ENCODE measurements at places on chromosomes 13 and 19.

DNA sequence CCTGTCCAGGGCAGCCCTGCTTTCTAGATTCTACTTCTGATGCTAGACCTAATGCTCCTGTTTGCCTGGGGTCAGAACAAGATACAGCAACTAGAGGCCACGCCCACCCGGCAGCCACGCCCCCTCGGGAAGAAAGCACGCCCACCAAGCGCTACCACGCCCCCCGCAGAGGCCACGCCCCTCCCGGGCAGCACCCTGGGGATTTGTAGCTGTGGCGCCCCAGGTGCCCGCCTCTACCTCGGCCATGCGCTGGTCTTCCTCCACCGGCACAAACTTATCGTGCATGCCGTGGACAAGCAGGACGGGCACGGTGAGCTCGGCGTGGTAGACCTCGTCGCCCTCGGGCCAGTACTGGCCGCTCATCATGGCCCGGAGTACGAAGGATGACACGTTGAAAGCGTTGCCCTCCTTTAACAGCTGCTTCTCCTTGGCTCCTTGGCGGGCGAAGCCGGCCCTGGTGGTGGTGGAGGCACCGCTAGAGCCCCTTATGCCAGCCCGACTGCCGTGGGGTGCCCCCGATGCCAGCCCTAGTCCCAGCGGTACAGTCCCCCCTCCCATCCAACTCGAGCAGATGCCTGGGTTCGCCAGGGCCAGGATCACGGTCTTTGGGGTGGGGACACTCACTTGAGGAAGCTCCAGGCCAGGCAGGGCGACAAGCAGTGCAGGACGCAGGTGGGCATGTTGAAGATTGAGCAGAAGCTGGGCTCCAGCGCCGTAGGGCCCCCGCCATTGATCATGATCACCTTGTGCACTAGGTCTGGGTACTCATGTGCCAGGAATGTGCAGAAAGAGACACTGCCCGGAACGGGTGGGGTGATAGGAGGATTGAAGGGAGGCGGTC lies 9.0 kb downstream of the ABHD8 start:
- no peak for DNase-seq

GRCh38 chr13:105627270-105627669 lies 908.2 kb downstream of the EFNB2 start:
- DNase-seq = no peak

DNA sequence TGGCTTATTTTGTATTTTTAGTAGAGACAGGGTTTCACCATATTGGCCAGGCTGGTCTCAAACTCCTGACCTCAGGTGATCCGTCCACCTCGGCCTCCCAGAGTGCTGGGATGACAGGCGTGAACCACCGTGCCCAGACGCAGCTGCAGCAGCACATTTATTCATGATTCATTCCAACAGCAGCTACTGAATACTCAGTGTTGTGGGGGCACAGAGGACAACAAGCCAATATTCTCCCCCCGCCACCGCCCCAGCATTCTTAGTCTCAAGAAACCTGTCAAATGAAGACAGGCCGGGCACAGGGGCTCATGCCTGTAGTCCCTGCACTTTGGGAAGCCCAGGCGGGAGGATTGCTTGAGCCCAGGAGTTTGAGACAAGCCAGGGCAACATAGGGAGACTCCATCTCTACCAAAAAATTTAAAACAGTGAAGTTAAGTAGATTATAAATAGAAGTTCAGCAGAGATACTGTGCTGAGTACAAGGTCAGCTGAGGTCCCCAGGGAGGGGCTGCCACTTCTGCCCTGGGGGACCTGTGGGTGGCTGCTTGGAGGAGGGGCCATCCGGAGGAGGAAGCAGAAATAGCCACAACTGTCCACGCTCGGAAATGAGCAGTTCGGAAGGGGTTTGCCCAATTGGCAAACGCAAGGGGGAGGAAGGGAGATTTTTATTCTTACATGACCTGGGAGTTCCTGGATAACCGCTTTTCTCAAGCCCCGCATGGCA lies 4.3 kb downstream of the DOT1L start:
- DNase-seq = no peak

DNA sequence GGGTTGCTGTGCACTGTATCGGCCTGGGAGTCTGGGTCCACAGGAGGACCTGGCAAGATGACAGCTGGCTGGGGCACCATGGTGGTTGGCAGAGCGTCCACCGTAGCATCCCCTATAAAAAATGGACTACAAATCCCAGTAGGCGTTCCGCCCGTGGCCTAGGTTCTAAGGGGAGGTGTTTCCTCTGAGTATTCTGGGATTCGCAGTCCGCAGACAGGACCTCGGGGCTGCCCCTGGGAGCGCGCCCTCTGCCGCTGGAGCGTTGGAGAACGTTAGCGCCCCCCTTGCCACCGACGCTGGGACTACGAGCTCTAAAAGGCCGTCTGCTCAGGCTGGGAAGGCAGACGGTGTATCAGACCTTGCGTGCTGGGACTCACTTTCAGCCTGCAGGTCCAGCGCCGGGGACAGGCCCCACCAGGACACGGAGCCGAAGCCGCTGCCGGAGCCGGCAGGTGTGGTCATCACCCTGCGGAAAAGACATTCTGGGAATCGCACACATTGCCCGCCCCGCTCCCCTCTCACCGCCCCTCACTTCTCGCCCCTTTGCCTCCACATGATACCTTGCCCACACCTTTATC lies 372 bp downstream of the DNAAF3 start:
- peak; percentile 84 for DNase-seq

- peak; percentile 74 for DNase-seq
These were observed at the start of gene KATNAL1 for GRCh38 chr13:30307194-30307970. Gene KATNAL1, minus strand, starts transcription at chr13:30307551. Its CDS starts 23,774 bp downstream, at chr13:30283777.

DNA sequence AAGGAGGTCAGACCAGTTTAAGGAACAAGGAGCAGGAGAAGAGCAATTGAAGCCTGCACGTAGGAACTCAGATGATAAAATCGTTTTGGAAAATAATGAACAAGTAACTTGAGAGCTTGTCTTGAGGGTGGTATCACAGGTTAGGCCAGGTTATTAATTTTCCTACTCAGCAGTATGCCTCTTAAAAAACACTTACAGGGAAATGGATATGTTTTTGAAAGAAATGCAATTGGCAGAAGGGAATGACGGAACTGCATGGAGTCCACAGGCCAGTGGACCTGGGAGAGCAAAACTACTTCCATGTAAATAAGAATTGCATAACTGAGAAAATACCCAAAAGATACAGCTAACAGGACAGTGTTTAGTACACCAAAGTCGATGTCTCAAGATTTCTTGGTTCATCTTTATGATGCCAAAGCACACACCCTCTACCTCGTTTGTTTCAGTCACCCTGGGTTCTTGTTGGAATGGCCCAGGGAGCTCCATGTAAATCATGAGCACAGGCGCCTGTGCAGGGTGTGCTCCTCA lies 35.2 kb downstream of the MBNL2 start:
- no peak for DNase-seq

DNA sequence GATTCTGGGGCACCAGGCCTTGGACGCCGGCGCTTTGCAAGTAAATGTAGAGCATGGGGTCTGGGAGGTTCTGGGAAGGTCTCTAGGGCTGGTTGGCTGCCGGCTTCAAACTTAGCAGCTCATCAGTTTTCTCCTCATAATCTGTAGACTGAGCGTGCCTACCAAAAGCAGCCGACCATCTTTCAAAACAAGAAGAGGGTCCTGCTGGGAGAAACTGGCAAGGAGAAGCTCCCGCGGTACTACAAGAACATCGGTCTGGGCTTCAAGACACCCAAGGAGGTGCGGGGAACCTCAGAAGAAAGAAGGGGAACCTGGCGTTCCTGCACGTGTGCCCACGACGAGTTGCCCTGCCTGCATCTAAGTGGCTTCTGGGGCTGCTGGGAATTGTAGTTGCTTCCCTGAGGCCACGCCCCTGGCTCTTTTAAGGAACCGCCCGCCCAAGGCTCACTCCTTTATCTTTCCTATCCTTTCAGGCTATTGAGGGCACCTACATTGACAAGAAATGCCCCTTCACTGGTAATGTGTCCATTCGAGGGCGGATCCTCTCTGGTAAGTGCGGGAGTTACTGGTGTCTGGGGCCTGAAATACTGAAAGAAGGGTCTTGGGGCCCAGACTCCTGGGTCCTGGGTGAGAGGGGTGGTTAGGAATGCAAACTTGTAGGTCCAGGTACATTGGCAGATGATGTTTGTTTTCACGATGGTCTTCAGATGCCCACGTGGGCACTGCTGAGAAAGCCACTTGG lies 984 bp downstream of the RPS11 start:
- DNase-seq = peak; percentile 71

- no peak for DNase-seq
These were observed 52.6 kb upstream of the RCBTB2 start for GRCh38 chr13:48585456-48585840.

- no peak for DNase-seq
These were observed 16.1 kb downstream of the ZSWIM9 start for GRCh38 chr19:48186541-48186991.

DNA sequence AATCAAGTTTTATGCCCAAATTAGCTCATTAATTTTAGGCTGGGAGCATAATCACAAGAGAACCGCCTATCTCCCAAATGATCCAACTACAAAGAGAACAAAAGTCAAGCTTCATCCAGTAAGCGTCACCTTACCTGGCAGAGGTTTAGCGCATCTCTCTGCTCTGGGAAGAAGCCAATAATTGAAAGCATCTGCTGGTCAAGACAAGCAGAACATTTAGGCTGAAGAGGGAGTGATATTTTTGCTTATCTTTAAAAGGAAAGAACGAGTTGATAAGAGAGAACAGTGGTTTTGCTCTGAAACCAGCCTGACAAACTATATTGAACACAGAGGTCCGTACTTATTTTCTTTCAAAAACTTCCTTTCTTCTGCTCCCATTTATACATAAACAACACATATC lies 242.1 kb downstream of the ENOX1 start:
- no peak for DNase-seq

GRCh38 chr13:62482351-62482750 lies 1066.7 kb upstream of the PCDH20 start:
- DNase-seq = no peak

GRCh38 chr19:32580353-32580900 lies 563 bp upstream of the PDCD5 start:
- no peak for DNase-seq

GRCh38 chr19:57245959-57246358 lies 5.5 kb downstream of the ZNF805 start:
- DNase-seq = no peak

- DNase-seq = no peak
These were observed 927 bp downstream of the LPAR6 start for GRCh38 chr13:48411841-48412531.

- DNase-seq = peak; percentile 53
These were observed 446 bp upstream of the ZNF83 start for GRCh38 chr19:52638601-52639000.

DNA sequence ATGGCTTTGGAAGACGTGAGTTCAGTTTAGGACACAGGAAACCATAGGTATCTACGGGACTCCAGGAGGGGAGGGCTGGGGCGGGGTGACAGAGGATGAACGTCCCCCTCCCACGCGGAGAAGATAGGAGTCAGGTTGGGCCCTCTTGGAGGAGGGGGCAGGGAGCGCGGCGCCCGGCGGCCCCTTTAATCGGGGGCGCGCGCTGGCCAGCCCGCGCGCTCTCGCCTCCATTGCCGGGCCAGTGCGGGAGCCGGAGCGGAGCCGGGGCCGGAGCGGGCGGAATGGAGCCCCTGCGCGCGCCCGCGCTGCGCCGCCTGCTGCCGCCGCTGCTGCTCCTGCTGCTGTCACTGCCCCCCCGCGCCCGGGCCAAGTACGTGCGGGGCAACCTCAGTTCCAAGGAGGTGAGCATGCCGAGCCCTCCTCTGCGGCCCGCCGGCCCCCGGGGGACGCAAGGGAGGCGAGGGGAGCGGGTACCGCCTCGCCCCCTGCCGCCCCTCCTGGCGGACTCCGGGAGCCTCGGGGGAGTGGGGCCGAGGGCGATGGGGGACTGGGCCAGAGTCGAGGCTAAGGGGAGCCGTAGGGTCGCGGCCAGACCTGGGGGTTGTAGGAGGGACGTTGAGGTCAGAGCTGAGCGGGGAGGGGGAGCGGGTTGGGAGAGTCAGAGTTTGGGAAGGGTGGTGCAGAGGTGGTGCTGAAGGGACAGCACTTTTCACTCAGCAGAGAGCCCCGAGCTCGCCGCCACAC lies at the start of gene TMEM145:
Gene TMEM145 (plus strand): TSS at position 214 of the 744 bp plus-strand sequence. CDS start 68 bp downstream, at position 282.
- peak; percentile 88 for DNase-seq

- DNase-seq = no peak
These were observed 35.6 kb upstream of the TPTE2 start for GRCh38 chr13:19596960-19597361.

GRCh38 chr19:49086296-49086695 lies 1.0 kb downstream of the SNRNP70 start:
- no peak for DNase-seq

DNA sequence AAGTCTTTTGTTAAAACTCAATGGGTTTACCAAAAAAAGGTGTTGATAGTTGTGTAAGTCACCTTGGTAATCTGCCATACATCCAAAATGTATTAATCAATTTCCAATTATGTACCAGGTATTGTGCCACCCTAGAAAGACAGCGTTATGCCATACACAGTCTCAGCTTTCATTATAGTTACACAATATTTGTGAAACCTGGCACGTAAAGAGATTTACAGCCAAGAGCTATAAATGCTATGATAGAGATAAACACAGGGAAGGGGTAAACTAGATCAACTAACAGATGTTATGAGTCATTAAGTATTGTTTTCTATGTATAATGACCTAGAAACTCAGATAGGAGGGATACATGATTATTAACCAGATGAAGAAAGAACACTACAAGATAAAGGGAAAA lies 725.6 kb upstream of the SLITRK5 start:
- DNase-seq = no peak

- no peak for DNase-seq
These were observed 317.9 kb downstream of the SHISA2 start for GRCh38 chr13:25733696-25734435.

GRCh38 chr13:76027131-76027530 lies 391.0 kb downstream of the LMO7 start:
- no peak for DNase-seq

- no peak for DNase-seq
These were observed 5.6 kb downstream of the ICAM5 start for GRCh38 chr19:10295305-10295846.

DNA sequence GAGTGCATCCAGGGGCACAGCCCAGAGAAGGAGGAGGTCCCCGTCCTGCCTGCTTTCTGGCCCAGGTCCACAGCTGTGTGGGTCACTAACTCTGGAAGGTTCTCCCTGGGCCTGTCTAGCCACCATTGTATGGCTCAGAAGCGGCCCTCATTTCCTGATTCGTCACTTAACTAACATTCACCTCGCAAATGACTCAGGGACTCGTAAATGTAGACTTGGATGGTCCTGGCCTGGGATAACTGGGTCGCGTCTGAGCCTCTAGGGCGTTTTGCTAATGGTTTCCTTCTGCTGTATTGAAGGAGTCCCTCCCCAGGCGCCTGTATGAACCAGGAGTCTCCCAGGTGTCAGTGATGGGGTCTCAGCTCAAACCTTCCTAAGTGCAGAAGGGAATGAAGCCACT lies 162.8 kb downstream of the ZNF536 start:
- DNase-seq = no peak

DNA sequence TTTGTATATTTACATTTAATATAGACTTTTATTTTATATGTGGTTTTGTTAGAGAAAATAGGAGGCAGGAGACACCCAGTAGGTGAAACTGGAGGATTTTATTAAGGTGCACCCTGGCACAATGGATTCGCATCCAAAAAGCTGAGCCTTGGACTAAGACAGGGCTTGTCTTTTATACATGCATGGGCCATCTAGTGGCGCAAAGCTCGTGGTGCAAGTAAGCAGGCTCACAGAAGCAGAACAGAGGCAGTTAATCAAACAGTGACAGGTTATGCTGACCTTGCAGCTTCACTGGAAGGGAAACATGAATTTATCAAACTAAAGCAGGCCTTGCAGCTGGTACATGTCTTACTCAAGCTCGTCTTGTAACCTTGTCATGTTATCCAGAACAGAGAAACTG lies 58.8 kb upstream of the ZNF681 start:
- DNase-seq = peak; percentile 7

Measured in hepatic stellate cell (primary cell).